Stimulated activated CD4-positive, alpha-beta T cell treated with anti-CD3 and anti-CD28 coated beads, Interleukin-4, amount 100 ng/mL, for 4 hours (primary cell): ENCODE measurements at places on chromosomes 2 and 18.

DNA sequence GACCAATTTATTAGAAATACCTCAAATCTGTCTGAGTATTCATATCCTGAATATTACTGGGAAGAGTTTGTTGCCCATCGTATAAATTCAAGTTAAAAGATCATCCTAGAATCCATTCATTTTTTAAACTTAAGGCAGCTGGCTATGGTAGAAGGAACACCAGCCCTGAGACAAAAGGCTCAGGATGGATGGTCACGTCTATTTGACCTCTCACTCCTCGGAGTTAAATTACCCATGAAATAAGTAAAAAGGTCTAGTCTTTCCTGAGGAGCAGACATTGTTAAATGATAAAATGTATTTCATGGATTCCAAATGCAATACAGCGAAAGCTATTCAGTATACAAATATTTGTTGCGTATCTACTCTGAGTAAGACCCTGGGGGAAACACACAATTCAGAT is 826.0 kb upstream of the LRATD1 start:
- DNase-seq: no peak

- no peak for DNase-seq
Measured at GRCh38 chr18:35713545-35713944, 132.0 kb downstream of the GALNT1 start.

- DNase-seq: no peak
Measured at GRCh38 chr2:230952226-230952956, 27.3 kb upstream of the GPR55 start.

DNA sequence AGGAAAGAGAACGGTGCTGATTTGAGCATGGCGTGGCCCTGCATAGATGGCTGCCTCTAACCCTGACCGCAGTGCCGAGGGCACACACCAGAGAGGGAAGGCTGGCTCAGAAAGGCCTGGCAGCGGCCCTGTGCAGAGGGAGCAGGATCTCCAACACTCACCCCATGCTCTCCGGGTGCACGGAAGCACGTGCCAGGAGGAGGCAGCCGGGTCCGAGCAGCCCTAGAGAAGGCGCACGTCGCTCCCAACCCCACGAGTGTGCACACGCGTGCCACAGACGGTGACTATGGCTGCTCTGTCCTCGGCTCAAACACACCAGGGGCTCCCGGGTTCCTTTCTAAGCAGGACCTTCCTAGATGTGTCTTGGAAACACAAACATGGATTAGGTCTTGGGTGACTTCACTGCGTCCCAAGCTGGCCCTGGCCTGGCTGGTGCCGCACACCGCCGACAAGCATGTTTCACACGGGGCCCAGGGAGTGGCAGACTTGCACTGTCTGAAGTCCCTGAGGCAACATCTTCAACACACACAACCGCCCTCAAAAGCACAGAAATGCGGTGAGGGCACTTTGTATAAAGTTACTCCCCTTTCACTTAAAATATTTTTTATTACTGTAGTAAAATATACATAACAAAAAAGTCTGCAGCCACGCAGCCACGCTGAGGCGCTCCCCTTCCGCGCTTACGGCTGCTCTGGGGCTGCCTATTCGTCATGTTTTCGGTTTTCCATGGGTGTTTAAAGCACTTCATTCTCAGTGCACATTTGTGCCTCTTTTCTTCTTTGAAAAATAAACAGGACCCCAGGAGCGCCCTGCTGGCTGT is 110.0 kb downstream of the ZNF516 start:
- no peak for DNase-seq

DNA sequence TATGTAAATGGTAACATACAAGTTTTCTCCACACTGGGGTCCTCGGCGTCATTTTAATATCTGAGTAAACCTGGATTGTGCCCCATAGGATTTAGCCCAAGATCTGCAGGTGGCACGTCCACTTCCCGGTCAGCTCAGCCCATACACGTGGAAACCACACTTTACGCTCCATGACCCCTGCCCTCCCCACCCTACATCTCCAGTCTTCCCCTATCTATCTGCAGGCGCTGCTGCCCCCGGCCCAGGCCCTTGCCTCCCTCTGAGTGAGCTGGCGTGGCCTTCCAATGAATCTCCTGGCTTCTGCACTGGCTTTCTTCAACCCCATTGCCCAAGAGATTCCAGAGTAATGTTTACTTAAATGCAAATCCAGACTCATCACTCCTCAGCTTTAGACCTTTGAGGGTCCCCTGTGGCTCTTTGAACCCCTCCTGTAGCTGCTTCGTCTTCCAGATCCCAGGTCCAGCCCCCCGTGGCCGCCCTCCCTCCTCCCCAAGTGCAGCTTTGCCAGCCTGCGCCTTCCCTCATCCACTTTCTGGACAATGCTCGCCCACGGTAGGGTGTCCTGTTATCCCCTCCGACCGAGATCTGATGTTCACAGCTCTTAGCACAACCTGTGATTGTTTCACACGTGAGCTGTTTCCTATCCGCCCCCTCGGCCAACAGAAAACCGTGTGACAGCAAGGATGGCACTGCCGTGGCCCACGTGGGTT is 421.4 kb upstream of the SALL3 start:
- no peak for DNase-seq

- DNase-seq: no peak
Measured at GRCh38 chr18:61946449-61946848, 53.6 kb upstream of the RNF152 start.

GRCh38 chr2:53403792-53404413 is 363.7 kb upstream of the CHAC2 start:
- no peak for DNase-seq

DNA sequence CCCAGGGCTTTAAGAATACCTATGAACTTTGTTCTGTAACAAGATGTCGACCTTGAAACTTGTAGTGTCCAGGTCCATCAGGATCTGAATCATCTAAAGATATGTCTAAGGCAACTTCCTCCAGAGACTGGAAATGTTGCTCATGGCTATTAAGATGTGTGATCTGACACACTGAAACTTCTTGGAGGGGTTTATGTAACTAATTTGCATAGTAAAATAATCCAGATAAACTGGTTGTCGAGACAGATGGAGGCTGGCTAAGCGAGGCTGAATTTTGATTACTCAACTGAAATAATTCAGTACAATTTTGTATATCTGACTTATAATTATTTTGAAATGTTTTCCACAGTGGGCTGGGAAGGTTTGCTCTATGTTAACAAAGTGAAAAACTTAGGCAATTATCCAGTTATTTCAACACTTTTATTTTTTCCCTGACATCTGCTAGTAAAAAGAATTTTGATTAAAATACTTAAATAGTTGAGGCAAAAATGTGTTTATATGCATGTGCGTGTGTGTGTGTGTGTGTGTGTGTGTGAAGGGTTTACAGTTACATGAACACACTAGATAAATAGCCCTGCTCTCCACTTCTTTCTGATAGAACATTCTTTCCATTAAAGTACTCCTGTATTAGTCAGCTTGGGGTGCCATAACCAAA is 11.4 kb upstream of the MAP3K20 start:
- no peak for DNase-seq

DNA sequence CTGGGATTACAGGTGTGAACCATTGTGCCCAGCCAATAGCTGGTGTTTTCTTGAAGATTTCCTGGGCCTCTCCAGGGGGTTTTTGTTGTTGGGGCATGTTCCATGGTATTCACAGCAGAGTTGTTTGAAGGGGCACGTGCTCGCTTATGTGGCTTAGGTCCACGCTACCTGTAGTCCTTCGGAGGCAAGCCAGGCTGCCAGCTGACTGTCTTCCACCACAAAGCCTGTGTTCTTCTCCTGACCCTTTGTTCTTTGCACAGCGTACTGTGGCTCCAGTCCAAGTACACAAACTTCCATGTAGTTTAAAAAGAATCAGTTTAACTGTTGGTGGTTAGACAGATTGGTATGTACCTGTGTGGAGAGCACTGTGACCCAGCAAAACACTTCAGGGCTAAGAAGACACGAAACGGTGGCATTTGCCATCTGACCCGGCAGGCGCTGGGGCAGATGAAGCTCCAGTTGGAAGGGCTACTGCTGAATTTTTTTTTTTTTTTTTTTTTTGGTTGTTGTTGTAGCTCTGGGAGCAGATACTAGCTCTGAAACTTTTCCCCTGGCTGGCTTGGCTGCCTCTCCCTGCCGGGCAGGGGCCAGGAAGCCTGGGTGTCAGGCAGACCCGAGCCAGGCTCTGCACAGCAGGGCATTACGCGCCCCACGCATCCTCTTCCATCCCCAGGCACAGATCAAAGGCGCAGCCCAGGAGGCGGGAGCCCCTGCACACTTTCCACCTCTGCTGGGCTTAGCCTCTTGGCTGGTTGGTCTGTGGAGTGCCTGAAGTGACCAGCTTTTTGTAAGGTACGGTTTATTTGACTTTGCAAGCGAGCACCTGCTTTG is 5.7 kb downstream of the GREB1 start:
- DNase-seq: no peak

GRCh38 chr18:4640349-4641012 is 185.4 kb upstream of the DLGAP1 start:
- no peak for DNase-seq

- DNase-seq: no peak
Measured at GRCh38 chr2:113768770-113769169, 12.3 kb upstream of the SLC35F5 start.

DNA sequence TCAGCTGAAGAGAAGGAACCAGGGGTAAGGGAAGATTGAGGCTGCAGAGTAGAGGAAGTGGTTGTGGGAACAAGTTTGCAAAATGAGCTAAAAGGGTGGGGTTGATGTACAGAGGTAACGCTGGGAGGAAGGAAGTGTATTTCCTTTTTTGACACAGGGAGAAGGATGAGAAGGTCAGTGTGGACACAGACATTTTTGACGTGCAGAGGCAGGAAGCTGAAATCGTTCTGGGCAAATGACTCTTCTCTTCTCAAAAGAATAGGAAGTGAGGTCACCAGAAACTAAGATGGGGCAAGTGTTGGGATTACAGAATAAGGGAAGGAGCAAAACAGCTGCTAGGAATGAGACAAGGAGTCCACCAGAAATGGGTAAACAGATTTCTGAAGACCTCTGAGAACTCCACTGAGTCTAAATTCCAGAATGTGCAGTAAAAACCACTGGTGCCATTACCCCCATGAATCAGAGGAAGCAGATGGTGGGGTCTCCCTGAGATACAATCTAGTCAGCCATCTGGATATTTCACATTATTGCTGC is 20.0 kb upstream of the RNF149 start:
- no peak for DNase-seq

DNA sequence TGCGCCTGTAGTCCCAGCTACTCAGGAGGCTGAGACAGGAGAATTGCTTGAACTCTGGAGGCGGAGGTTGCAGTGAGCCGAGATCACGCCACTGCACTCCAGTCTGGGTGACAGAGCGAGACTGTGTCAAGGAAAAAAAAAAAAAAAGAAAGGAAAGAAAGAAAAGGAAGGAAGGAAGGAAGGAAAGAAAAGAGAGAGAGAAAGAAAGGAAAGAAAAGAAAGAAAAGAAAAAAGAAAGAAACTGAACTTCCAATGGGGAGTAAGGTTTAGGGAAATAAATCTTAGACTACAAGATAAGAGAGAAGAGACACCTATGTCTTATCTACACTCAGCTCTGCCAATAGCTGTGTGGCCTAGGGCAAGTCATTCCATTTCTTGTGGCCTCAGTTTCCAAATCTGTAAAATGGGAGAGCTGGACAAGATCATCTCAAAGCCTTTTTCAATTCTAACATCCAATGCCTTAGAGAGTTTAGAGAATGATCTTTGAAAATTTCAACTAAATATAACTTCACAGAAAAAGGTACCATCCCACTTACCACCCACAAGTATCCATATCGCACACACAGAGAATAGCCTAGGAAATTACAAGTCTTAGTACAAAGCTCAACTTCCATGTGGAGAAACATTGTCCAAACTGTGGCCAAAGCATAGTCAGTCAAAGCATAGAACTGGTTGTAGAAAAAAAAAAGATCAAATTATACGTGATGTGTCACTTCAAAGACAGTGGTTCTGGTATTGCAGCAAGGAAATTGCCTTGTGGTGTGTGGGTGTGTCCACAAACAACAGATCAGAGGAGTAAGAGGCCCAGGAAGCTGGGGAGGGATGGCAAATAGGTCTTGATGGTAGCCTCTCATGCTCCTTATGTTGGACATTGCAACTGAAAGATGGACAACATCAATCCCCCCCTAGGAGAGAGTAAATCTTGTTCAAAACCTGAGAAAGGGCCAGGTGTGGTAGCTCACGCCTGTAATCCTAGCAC is 42.4 kb downstream of the SLC14A2 start:
- no peak for DNase-seq

DNA sequence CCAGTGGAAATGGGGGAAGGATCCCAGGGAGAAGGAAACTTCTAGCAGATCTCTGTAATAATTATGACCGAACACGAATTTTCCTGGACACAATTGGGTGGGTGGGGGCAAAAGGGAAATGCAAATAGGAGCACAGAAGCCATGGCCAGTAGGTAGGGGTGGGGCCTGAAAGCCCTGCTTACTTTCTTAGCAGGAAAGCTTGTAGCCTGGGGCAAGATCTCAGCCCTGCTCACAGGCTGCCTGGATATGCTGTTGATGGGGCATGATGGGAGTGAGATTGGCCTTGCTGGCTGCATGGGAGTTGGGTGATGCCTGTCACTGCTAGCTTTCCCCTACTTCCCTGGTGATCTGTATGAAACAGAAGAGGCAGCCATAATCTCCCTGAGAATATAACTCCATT is 45.9 kb upstream of the SPOPL start:
- DNase-seq: no peak

- no peak for DNase-seq
Measured at GRCh38 chr2:28976584-28976983, 4.5 kb upstream of the TOGARAM2 start.

- DNase-seq: no peak
Measured at GRCh38 chr2:157194097-157194688, 63.3 kb upstream of the GALNT5 start.

- DNase-seq: no peak
Measured at GRCh38 chr2:120482334-120482733, 136.4 kb downstream of the INHBB start.

- DNase-seq: no peak
Measured at GRCh38 chr2:123597988-123598387, 427.1 kb upstream of the CNTNAP5 start.

DNA sequence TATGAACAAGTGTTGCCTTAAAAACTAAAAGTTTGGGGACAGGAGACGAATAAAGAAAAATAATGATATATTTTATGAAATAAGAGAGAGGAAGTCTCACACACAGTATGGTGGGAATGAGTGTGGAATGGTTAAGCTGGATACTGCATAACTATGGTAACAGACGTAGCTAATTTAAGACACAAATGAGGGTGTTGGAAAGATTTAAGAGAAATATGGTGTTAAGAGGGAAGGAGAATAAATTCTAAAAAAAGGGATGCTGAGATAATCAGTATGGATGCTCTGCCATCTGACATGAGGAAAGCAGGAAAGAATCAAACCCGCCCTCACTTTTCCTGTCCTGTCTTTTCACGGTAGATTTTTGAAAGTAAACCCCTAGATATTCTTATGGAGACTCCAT is 10.6 kb downstream of the ADD2 start:
- DNase-seq: no peak

DNA sequence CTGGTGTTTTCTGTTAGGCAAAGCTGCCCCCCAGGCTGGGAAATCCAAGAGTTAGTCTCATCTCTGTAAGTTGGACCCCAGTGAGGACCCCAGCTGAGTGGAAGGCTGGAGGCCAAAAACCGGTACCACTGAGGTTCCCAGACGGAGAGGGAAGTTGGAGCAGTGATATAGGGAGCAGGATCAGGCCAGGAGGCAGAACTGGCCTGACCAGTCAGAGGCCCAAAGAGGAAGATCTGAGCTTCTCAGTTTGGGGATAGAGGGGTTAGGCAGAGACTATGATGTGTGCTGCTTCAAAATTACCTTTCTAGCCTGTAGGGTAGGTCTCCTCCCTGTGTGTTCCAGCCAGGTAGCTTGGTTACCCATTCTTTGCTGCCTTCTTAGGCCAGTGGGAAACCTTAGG is 4.6 kb upstream of the RNF181 start:
- DNase-seq: no peak
